ENCODE measurements at places on chromosomes 4 and X.

DNA sequence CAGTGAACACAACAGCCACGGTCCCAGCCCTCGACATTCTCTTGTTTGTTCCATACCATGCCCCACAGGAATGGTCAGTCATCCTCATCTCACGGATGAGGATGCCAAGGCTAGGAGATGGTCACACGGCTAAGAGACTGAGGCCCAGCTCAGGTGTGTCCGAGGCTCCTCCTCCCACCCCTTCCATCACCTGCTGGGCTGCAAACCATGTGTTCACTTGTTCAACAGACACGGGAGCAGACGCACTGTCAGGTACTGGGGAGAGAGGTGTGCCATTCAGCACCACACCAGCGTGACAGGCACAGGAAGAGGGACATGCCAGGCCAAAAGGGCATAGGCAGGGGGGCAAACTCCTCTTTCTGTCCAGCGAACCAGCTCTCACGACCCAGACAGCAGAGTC, 45.9 kb downstream of the ABLIM2 start:
- no peak for DNase-seq

DNA sequence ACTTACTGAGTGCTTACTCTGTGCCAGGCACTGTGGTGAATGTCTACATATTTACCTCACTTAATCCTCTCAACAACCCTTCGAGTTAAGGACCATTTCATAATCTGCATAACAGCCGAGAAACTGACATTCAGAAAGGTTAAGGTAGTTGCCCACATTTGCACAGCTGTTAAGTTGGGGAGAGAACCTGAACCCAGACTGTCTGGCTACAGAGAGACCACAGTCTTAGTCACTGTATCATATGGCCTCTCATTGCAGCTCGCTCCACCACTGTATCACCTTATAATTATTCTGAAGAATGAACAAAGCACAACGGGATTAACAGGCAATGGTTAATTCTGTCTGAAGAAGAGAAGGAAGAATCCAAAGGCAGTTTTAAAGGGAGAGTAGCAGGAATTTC, 98.5 kb downstream of the ADGRA3 start:
- DNase-seq: no peak

GRCh38 chr4:142414366-142414990, 431.6 kb downstream of the INPP4B start:
- DNase-seq: no peak

GRCh38 chr4:169975838-169976796, 50.1 kb downstream of the MFAP3L start:
- DNase-seq: no peak

DNA sequence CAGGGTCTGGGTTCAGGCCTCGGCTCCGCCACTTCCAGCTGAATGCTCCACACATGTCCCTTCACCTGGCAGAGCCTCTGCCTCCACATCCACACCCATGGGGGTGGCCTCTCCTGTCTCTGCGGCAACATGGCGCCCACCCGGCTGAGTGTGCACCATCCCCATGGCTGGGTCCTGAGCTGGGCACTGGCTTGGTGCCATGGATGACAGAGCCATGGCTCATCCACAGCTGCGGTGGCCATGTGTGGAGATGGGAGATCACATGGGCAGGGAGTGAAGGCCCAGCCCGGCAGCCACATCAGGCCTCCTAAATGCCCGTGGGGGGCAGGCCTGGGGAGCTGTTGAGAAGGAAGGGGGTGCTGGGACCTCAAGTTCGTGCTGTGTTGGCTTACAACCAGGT, 213.7 kb downstream of the AFAP1 start:
- DNase-seq: no peak

DNA sequence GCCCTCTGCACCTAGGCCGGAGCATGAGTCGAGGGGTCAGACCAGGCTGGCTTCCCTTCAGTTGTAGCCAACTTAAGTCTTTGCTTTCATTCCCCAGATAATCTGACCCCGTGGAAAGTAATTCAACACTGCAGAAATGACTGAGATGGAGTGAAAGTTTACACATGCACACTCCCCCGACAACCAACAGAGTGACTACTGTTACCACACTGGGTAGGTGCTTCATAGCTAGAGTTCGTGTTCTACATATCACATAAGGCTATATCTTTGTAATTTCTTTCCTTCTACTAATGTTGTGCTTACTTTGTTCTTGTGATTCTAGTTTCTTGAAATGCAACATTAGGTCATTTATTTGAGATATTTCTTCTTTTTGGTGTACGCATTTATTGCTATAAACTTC, 7.2 kb upstream of the CTAG2 start:
- no peak for DNase-seq

DNA sequence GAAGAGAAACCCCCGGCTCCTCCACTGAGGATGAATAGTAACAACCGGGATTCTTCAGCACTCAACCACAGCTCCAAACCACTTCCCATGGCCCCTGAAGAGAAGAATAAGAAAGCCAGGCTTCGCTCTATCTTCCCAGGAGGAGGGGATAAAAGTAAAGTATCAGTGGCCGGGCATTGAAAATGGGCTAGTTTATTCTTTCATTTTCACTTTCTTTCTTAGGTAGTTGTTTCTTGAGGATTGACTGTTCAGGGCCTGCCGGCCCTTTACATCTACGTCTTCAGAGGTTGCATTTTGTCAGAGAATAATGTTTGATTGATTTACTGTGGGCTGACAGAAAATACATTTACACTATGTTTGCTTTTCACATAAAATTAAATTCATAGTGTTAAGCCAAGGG, 27.1 kb downstream of the PAK3 start:
- DNase-seq: no peak

- no peak for DNase-seq
Measured at GRCh38 chrX:72021975-72022374, 109.7 kb downstream of the RTL5 start.

- DNase-seq: no peak
Measured at GRCh38 chr4:10383417-10383816, 73.8 kb downstream of the ZNF518B start.

DNA sequence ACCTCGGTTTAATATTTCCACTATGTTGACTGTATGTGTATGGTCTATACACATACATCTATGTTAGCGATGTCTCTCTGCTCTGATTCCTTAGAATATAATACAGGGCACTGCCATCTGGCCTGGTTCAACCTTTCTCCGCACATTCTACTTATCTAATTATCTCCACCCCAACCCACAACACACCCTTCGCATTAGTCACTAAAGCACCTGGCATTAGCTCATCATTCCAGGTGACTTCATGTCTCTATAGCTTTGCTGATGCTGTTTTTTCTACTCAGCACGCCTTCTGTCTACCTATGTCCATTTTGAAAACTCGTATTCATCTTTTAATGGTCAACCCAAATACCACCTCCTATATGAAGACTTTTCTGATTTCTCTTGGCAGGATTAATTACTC, 425.2 kb upstream of the RASGEF1B start:
- DNase-seq: no peak

DNA sequence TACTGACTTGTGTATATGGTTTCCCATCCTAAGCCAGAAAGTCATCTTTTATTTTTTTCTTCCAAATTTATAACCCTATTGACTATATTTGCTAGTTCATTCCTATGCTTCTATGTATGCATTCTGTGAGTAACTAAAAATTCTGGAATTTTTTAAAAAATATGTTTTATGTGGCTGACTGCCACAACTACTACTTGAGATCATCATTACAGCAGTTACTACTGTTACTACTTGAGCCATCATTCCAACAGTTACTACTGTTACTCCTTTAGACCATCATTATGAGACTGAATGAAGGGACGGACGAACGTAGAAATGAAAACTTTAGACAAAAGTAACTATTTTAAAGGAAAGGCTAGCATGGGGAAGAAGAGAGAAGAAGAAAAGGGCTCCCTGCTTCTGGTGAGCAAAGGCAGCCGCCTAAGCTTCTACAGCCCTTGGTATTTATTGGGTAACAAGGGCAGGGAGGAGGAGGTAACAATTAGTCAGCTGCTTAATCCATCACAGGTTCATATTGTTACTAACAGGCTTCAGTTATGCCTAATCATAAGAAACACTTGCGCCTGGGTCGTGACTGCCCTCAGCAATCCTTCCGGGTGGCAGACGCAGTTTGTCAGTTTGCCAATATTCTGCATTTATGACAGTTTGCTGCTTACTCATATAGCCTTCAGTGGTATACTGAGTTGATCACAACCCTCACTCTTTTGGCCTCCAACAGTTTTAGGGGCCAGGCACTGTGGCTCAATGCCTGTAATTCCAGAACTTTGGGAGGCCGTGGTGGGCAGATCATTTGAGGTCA, 80.4 kb downstream of the PDLIM5 start:
- DNase-seq: no peak

- DNase-seq: no peak
Measured at GRCh38 chr4:14816623-14817261, 185.5 kb upstream of the CPEB2 start.

DNA sequence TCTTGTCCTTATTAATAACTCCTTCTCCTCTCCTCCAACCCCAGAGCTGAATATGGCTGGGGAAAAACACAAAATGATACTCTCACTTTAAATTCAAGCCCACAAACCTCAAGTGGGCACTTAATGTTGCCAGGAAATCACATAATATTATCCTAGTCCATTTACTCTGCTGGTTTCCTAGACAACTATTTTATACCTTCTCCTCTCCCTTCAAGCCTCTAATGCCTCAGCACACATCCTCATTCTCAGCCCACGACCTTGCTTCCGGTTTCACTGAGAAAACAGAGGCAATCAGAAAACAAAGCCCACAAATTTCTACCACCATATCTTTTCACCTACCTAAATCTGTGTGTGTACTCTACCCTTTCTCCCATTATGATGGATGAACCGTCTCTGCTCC, 12.1 kb upstream of the CLCN5 start:
- no peak for DNase-seq

- DNase-seq: no peak
Measured at GRCh38 chr4:100516225-100516624, 1.6 kb downstream of the EMCN start.

DNA sequence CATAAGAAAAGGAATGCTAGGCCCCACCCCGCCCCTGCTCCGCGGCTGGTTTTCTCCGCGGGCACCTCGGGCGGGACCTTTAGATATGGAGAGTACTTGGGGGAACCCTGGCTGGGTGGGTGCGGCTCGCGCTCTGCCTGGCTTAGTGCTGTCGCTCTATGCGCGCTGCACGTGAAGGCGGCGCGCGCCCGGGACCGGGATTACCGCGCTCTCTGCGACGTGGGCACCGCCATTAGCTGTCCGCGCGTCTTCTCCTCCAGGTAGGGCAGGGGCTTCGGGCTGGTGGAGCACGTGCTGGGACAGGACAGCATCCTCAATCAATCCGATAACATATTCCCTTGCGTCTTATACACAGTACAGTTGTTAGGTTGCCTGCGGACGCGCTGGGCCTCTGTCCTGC, 56.0 kb downstream of the MAGEB10 start:
- no peak for DNase-seq

- DNase-seq: no peak
Measured at GRCh38 chrX:16484338-16484737, 165.6 kb upstream of the S100G start.

DNA sequence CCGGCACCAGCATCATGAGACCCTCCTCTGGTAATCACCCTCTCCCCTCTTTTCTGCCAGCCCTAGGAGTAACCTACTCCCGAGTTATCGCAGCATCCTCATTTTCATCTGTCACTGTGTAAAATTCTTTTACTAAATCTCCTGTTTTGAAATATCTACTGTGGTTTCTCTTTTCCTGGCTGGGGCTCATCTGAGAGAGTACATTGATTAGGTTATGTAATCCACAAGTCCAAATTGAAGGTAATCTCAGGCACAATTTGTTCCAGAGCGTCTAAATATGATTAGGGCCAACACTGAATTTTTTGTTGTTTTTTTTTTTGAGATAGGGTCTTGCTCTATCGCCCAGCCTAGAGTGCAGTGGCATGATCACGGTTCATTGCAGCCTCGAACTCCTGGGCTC, 142.4 kb downstream of the SMIM20 start:
- DNase-seq: no peak

DNA sequence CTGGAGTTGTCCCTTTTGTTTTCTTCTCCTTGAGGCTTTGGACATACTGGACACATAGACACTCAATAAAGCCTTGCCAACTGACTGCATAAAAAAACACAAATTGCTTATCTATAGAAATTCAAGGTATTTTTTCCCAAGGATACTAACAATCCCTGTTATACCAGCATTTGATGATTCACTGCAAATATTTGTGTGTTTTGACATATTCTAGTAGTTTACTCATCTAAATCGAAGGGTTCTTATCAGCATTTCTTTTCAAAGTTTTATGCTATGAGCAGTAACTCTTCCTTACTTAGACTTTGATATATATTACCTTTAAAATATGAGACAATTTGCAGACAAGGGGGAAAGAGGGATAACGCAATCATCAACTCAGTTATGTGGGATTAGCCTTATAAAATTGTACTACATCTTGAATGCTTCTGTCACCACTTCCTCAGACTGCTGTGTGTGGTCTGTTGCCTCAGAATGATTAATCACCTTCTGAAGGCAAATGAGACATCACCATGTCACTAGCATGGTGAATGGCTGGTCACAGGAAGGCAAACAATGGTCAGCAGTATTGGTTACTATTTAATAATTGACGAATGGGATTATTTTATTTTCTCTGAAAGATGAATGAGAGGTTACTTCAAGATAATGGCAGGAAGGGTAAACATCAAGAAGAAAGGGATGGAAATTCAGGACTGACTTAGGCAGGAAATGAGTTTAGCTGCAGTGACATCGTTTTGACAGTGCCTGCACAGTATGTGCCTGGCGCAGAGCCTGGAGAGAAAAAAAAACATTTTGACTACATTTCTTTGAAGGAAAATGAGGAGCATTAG, 544.3 kb upstream of the CNKSR2 start:
- DNase-seq: no peak

DNA sequence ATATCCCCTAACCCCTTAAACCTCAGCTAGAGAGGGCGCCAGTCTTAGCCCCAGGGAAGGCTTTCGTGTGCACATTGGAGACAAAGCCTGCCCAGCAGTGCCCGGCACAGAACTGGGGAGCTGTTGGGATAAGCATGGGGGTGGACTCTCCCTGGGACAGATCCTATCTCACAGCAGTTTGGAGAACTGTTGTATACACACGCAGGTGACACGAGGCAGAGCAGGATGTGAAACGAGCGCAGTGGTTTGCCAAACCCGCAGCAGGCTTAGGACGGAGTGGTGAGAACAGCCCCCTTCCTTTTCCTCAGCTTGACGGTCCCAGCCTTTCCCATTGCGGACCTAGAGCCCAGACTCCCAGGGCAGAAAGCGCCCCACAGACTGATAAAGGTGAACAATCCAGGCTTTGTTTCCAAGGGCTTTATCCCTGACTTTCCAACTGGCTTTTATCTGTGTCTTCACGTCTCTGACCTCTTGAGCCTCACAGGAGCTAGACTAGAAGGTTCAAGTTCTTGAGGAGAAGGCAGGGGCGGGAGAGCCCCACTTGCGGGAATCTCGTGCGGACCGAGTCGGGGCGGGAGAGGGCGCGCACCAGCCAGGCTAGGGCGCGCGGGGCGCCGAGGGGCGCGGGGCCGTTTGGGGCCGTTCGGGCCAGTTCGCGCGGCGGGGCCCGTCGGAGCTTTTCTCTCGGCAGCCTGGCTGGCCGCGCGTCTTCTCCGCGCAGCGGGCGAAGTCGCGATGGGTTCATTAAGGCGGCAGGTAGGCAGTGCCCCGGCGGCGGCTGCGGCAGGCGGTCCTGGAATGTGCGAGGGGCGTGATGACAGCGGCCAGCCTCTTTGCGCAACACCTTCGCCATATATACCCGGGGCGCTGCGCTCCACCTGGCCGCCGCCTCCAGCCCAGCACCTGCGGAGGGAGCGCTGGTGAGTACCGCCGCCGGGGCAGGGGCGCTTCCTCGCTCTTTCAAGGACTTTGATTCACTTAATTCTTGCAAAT, at the start of gene SLC34A2:
Gene SLC34A2 (plus strand): TSS at position 881 of the 993 bp plus-strand sequence. CDS start 6,650 bp downstream, outside the sequence.
- DNase-seq: no peak
